ENCODE measurements at places on chromosomes 1 and 21.
A peak's percentile ranks its signal among the peaks of the same experiment; 100 is the strongest.

DNA sequence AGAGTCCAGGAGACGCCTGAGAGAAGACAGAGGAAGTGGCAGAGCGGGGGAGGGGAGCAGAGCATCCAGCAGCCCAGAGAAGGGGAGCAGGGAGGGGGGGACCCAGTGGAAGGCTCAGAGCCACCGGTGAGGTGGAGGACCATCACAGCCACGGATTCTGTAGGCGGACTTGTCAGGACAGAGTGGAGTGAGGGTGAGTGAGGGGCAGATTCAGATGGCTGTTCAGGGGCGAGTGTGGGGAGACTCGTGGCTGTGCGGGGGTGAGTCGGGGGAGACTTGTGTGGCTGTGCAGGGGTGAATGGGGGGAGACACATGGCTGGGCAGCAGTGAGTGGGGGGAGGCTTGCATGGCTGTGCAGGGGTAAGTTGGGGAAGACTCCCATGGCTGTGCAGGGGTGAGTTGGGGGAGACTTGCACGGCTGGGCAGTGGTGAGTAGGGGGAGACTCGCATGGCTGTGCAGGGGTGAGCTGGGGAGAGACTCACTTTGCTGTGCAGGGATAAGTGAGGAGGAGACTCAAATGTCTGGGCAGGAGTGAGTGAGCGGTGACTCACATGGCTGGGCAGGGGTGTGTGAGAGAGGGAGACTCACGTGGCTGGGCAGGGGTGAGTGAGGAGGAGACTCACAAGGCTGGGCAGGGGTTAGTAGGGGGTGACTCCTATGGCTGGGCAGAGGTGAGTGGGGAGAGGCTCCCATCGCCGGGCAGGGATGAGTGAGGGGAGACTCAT is 56.8 kb upstream of the ABCG1 start:
- no peak for DNase-seq

GRCh38 chr1:171116676-171117075 is 26.0 kb downstream of the FMO3 start:
- DNase-seq, result no peak

DNA sequence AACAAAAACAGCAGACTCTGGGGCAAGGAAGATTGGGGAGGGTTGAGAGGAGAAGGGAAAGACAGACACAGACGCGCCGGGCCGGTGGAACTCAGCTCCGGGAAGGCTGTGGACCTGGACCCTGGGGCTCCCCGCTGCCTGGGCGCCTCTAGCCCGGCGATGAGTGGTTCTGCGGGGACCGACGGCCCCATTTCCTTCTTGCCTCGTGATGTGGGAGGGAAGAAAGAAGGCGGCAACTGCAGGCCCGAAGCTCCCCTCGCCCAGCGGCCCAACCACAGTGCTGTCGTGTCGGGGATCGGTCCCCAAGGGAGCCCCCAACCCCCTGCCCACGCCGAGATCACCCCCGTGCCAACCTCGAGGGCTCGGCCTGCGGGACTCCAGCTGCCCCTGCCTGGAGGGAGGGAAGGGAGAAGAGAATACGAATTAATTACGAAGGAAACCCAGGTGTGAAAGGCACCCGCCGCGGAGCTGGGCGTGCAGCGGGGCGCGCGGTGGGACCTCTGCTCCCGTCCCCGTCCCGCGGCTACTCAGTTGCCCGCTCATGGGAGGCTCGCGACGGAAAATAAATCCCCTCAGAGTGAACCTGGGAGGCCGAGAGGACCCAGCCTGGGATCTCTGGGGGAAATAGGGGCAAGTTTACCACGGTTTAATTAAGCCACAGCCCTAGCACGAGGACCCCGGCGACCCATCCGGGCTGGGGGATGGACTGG is 7.4 kb downstream of the FOXD3 start:
- no peak for DNase-seq

DNA sequence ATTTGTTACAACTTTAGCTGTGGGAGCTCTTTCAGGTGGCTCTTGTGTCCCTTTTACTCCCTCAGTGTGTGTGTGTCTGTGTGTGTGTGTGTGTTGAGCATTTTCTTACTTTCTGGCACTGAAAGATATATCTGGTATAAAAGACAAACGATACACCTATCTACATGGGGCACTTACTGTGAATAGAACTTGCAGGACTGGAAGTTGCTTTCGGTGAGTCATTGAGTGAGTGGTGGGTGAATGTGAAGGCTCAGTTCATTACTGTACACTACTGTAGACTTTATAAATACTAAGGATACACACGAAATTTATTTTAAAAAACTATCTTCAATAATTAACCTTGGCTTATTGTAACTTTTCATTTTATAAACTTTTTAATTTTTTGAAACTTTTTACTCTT is 38.7 kb downstream of the BTBD8 start:
- DNase-seq, result peak; percentile 56

DNA sequence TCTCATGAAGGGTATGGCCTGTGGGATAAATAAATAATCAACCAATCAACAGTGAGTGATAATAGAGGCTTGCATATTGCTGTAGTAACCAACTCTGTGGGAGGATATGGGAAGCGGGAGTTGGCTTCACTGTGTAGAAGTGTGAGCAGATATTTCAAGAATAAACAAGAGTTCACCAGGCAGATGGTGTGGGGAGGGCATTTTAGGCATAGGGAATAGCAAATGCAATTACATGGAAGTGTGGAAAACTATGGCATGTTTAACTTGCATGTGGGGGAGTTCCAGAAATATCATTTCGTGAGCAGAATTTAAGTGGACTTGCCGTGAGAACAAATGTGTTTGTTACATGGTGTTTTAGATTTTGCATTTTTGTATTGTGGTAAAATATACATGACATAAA is 95.2 kb downstream of the SPATA46 start:
- no peak for DNase-seq

DNA sequence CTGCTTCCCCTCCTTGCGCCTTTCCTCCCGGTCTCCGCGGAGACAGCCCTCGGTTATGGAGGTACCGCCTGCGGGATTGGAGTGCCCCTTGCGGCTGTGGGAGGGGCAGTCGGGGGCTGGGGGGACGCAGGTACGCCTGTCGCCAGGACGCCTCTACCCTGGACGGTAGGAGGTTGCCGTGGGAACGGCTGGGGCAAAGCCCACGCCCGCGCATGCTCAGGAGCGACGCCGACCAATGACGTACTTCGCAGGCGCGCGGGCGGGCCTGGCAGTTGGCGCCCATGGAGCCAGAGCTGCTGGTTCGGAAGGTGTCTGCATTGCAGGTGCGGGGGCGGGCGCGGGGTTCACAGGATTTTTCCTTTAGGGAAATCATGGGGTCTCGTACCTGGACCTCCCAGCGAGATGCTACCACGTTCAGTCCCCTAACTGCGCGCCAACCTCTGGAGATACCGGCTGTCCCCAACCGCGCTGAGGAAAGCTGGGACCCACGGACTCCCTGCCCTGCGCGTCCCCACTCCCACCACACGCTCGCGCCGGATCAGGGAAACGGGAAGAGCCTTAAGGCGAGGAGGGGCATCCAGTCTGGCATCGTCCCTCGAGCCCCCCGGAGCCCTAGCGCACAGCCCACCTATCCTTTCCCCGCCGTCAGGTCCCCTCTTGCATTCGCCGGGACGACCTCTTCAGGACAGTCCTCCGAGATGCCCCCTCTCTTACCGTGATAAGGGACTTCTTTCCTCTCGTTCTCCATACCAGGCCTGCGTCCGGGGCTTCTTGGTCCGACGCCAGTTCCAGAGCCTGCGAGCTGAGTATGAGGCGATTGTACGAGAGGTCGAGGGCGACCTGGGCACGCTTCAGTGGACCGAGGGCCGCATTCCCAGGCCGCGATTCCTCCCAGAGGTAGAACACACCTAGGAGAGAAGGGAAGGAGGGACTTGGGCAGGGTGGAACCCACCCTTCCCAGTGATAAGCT is at the start of gene IQCC:
Gene IQCC, plus strand, starts transcription at position 271 of the 970 bp plus-strand sequence. Its CDS starts 11 bp downstream, at position 282.
- peak; percentile 98 for DNase-seq

DNA sequence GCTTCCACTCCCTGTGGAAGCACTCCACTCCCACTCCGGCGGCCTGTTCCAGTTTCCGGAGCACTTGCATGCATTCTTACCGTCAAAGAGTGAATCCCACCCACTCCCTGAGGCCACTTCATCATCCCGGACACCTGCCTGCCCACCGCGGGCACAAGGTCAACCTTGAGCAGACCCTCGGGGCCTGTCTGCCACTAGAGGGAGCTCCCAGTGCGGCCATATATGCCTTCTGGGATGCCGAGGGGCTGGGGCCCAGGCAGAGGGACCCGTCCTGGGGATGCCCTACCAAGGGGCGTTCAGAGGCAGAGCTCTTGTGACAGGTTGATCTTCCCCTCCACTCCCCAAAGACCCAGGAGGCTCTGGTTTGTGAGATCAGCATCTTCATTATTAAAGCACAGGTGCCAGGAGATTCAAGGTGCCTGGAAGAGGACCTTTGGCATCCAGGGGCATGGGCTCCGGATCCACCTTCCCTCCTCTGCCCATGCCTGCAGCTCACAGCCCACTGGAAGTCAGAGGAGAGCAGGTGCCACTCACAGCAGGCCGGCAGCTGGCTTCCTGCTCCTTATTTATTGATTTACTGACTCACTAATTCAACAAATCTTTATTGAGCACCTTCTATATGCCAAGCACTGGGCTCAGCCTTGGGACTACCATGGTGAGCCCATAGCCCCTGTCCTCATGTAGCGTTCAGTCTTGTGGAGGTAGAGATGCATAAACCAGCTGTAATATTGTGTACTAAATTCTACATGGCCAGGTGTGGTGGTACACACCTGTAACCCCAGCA is 47.3 kb downstream of the UBIAD1 start:
- peak; percentile 81 for DNase-seq

DNA sequence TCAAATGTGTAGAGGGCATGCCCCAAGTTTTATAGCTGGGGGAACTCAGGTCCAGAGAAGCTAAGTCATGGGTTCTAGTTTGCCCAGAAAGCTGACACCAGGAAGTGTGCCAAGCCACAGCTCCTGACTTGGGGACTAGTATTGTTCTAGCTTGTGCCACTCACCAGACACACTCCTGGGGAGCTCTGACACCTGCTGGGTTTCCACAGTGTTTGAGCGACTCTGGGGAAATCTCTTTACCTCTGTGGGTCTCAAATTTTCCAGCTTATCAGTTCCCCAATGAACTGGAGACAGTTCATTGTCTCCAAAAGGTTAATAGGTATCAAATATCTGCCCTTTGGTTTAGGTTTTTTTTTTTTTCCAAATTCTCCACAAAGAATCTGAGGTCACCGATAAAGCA is 4.2 kb downstream of the KISS1 start:
- DNase-seq, result no peak

GRCh38 chr1:67801903-67802302 is 31.4 kb downstream of the GNG12 start:
- no peak for DNase-seq

DNA sequence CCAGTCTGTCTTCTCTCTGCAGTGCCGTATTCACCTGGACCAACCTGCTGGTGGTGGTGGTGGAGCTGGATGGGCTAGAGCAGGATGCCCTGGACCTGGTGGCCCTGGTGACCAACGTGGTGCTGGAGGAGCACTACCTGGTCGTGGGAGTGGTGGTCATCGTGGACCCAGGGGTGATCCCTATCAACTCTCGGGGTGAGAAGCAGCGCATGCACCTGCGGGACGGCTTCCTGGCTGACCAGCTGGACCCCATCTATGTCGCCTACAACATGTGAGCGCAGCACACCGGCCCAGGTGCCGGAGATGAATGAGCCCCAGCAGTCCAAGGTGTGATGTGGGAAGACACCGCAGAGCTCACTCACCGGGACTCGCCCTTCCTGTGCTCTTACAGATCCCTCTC is 37.5 kb downstream of the S100B start:
- DNase-seq, result no peak

GRCh38 chr1:234530672-234531071 is 51.7 kb upstream of the TARBP1 start:
- DNase-seq, result no peak

DNA sequence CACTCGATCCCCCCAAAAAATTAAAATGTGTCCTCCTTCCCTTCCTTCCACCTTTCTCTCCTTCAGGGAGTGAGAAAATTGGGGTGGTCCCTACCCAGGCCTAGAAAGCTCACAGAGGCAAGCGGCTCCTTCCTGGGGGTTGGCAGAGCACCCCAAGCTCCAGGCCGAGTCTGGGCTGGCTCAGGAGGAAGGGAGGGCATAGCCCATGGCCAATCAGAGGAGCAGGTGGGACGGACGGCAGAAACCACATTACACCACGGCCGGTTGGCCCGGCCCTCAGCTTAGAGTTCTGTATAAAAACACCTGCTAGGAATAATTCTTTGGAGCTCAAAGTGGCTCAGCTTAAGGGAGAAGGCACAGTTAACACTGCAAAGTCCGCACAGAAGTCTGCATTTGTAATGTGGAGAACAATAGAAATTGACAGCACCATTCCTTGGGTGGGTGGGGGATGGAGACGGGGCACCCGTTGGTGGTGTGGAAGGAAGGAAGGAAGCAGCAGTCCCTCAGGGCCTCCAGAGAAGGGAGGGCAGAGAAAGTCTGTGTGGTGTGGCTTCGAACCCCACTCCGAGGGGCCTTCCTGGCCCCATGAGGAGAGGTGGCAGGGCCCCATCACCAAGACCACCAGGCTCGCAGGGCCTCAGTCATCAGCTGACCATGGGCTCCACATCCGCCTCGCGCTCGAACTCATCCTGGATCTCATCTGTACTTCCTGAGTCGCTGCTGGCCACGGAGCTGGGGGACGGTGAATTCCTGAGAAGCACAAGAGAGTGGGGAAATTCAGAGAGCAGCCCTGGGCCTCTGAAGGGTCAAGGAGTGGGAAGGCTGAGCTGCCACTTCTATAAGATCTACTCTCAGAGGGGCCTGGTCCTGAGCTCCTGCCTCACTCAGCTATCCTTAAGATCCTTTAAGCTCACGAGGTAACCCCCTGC is 5.8 kb upstream of the ALDH4A1 start:
- DNase-seq, result no peak

DNA sequence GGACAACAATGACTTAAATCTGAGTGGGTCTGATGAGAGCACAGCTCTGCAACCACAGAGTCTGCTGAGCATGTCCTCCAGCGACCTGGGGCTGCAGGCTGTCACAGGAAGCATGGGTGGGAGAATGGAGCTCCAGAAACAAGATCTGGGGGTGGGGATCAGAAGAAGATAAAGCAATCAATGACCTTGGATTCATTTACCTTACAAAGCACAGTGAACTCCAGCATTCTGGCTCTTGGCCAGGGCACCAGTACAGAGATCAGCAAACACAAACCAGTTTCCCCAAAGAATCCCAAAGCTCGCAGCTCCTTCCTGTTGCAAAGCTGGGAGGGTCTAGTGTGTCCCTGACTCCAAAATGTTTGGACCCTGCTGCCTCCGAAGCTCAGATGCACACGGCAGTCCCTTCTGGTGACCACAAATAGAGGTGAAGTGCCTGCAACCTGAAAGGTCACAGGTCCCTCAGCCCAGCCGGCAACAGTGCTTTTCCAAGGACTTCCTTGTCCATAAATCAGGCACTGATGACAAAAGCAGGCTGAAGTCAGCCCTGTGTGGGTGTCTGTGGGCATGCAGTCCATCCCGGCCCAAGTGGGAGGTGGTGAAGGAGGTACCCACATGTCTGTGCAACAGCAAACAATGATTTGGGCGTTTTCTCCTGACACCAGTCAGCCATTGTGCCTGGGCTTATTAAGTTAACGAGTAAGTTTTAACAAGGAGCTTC is 76.1 kb downstream of the SH3BGR start:
- peak; percentile 74 for DNase-seq

GRCh38 chr1:153678519-153679336 is at the start of gene NPR1:
Gene NPR1, plus strand, starts transcription at chr1:153678688. Its CDS starts 421 bp downstream, at chr1:153679109.
- DNase-seq, result peak; percentile 59

GRCh38 chr1:243842978-243843511 is 7.0 kb downstream of the AKT3 start:
- DNase-seq, result peak; percentile 17
